ENCODE measurements at places on chromosomes 1 and 21. TPM values are rescaled to one million over a fixed set of nuclear protein-coding genes. Genes with fewer than 3 reads are reported as not detected.

Gene PRXL2B
- total RNA-seq = 35.6 TPM

Gene CD101
- 34.4 TPM for total RNA-seq

Gene KRTAP11-1
- not detected for total RNA-seq

Gene RNF186
- total RNA-seq = not detected

Gene GBP7
- total RNA-seq = 0.11 TPM

Gene CATSPERE
- total RNA-seq = 0.37 TPM

Gene VASH2
- total RNA-seq = 0.21 TPM

Gene FAM43B
- not detected for total RNA-seq

Gene AKR7A2
- 50.6 TPM for total RNA-seq

Gene SPOCD1
- total RNA-seq = not detected

Gene TBX15
- not detected for total RNA-seq

Gene GLMP
- 27.7 TPM for total RNA-seq

Gene KRTAP21-2
- not detected for total RNA-seq

Gene CACNA1S
- total RNA-seq = not detected

Gene CCDC17
- 2.6 TPM for total RNA-seq

Gene PRKACB
- total RNA-seq = 96.3 TPM

Gene ATP1A1
- total RNA-seq = 204 TPM

Gene ANGPTL3
- total RNA-seq = not detected

Gene OR2L5
- total RNA-seq = not detected

Gene MTF1
- total RNA-seq = 22.4 TPM

Gene CACHD1
- total RNA-seq = 0.55 TPM

Gene RIMS3
- total RNA-seq = 6.2 TPM

Gene EDARADD
- 0.45 TPM for total RNA-seq

Gene INAVA
- 0.57 TPM for total RNA-seq

Gene GRIK3
- total RNA-seq = not detected

Gene WNT3A
- total RNA-seq = not detected

Gene SLFNL1
- total RNA-seq = 0.29 TPM

Gene CASQ1
- not detected for total RNA-seq

Gene FDPS
- total RNA-seq = 271 TPM

Gene CFHR1
- total RNA-seq = not detected

Gene ARHGAP30
- 281 TPM for total RNA-seq

Gene KCND3
- total RNA-seq = not detected

Gene CAPN9
- not detected for total RNA-seq

Gene PLXNA2
- 1.6 TPM for total RNA-seq

Gene CDKN2C
- 82.0 TPM for total RNA-seq

Gene UROD
- 76.4 TPM for total RNA-seq

Gene PLEKHG5
- 2.8 TPM for total RNA-seq

Gene ZNF496
- 20.5 TPM for total RNA-seq

Gene RC3H1
- total RNA-seq = 32.9 TPM

Gene C8A
- total RNA-seq = not detected

Gene SMIM1
- not detected for total RNA-seq

Gene UBE2U
- total RNA-seq = not detected

Gene ADAMTS4
- 2.1 TPM for total RNA-seq

Gene PLA2G2F
- not detected for total RNA-seq

Gene CLIC6
- total RNA-seq = 0.08 TPM

Gene TENT5C
- total RNA-seq = 20.7 TPM

Gene GRIK1
- total RNA-seq = not detected

Gene ACKR1
- not detected for total RNA-seq

Gene SPRR2A
- not detected for total RNA-seq

Gene TMEM52
- 0.70 TPM for total RNA-seq

Gene UBL4B
- not detected for total RNA-seq

Gene NECTIN4
- not detected for total RNA-seq

Gene OLIG2
- total RNA-seq = not detected

Gene TAS1R1
- total RNA-seq = not detected

Gene S100B
- total RNA-seq = 9.5 TPM

Gene SPATA1
- total RNA-seq = 3.3 TPM

Gene SPATA45
- total RNA-seq = not detected
